ENCODE measurements at places on chromosomes 2 and 18. TPM values are rescaled to one million over a fixed set of nuclear protein-coding genes. Genes with fewer than 3 reads are reported as not detected.
A peak's percentile ranks its signal among the peaks of the same experiment; 100 is the strongest.

Gene KCNS3
- 17.4 TPM for total RNA-seq

- no peaks in the 10 kb centered on the region for H3K27me3 ChIP-seq
- no peak overlapping the region for H3K4me3 ChIP-seq
- no peaks in the 10 kb centered on the region for H3K36me3 ChIP-seq
- no peaks in the 10 kb centered on the region for H3K4me1 ChIP-seq
- DNase-seq = no peak
Observed at GRCh38 chr2:181371195-181371594, 86.0 kb upstream of the ITGA4 start.

DNA sequence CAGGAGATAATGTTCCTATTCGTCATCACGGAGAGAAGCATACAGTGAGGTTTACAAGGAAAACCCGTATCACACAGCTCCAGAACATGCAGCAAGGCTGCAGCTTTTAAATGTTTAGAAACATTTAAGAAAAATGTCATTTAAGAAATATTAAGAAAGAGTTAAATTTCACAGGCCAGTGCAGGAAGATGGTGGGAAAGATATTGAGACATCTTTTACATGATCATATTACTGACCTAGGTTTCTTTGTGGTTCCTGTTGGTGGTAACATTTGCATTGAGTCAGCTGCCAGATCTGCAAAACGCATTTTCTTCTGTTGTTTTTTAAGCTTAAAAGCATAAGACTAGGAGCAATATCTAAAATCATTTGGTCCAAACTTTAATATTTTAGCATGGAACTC, 44.9 kb downstream of the CPO start:
- H3K4me3 ChIP-seq = no peak overlapping the region
- no peaks in the 10 kb centered on the region for H3K27me3 ChIP-seq
- no peaks in the 10 kb centered on the region for H3K4me1 ChIP-seq
- H3K36me3 ChIP-seq = no peaks in the 10 kb centered on the region
- no peak overlapping the region for H3K27ac ChIP-seq

DNA sequence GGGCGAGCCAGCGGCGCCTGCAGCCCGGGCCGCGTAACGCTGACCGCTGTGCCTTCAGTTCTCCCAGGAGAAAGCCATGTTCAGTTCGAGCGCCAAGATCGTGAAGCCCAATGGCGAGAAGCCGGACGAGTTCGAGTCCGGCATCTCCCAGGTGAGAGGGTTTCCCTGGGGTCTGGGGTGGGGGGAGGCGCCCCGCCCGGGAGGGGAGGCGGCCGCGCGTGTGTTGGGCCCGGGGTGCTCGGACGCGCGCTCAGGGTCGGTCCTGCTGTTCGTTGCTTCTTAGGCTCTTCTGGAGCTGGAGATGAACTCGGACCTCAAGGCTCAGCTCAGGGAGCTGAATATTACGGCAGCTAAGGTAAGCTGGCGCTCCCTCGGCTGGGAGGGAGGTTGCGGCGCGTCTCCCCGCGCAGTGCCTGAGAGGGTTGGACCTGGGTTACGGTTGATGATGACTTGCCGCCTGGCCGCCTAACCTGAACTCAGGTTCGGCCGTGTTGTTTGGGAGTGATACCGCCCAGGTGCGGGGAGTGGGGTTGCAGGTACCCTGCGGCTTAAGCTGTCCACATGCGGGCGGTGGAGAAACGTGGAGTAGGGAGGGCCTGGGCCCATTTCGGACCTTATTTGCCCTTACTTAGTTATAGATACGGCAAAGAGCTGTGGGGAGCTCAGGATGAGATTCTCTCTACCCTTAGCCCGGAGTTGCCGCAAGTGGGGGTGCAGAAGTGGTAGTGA, 638 bp downstream of the RPS7 start:
- peak; percentile 11 for DNase-seq
- no peaks in the 10 kb centered on the region for H3K27me3 ChIP-seq
- peaks cover 3% of the 10 kb centered on the region for H3K4me1 ChIP-seq
- peak overlapping the region; percentile 66 for H3K4me3 ChIP-seq
- peak overlapping the region; percentile 82 for H3K27ac ChIP-seq

- no peak overlapping the region for H3K4me3 ChIP-seq
- no peak overlapping the region for H3K27ac ChIP-seq
- no peaks in the 10 kb centered on the region for H3K4me1 ChIP-seq
- H3K36me3 ChIP-seq = no peaks in the 10 kb centered on the region
- no peak for DNase-seq
- H3K27me3 ChIP-seq = no peaks in the 10 kb centered on the region
Observed at GRCh38 chr2:186561467-186562208, 28.2 kb upstream of the ITGAV start.

GRCh38 chr2:231910771-231911170, 15.4 kb downstream of the NPPC start:
- no peak overlapping the region for H3K27ac ChIP-seq
- H3K36me3 ChIP-seq = no peaks in the 10 kb centered on the region
- H3K27me3 ChIP-seq = no peaks in the 10 kb centered on the region

DNA sequence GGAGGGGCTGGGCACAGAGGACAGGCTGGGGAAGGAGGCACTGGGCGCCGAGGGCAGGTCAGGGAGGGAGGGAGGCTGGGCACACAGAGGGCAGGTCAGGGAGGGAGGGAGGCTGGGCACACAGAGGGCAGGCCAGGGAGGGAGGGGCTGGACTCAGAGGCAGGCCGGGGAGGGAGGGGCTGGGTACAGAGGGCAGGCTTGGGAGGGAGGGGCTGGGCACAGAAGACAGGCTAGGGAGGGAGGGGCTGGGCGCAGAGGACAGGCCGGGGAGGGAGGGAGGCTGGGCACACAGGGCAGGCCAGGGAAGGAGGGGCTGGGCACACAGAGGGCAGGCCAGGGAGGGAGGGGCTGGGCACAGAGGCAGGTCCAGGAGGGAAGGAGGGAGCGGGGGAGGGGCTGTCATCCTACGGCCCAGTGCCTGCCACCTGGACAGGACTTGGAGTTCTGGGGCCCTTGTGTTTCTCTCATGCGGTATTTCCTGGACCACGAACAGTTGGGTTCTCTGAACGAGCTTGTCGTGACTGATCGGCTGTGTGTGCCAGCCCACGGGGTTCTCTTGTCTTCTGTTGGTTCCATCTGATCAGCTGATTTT, 46.7 kb upstream of the KCNG2 start:
- no peaks in the 10 kb centered on the region for H3K4me1 ChIP-seq
- no peak overlapping the region for H3K27ac ChIP-seq
- DNase-seq = peak; percentile 59

- no peak overlapping the region for H3K4me3 ChIP-seq
- no peaks in the 10 kb centered on the region for H3K36me3 ChIP-seq
- no peak overlapping the region for H3K27ac ChIP-seq
Observed at GRCh38 chr2:59779571-59779970, 773.9 kb downstream of the BCL11A start.

DNA sequence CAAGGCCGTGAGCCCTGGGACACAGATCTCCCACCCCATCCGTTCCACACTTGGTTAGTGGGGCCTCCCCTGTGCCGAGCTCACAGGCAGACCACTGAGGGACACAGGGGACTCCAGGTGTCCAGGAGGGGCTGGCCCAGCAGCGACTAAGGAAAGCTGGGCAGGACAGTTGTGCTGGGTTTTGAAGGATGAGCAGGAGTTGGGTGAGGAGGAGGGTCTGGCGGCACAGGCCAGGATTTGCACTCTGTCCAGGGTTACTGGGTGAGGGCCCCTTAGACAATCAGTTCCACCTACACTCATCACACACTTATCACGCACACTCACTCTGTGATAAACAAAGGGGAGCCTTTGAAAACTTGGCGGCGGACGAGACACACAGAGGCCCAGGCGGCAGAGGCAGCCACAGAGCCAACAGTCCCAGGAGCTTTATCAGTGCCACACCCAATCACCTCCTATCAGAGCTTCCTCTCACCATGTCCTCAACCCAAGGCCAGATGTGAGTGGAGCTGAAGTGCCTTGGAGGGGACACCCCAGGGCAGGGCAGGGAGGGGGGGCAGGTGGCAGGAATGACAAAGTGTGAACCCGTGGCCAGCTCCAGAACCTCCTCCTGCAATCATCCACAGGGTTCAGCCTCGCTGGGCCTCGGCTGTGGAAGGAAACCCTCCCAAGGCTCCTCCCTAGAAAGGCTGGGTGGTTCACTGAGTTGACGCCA, 26.6 kb downstream of the BIN1 start:
- no peaks in the 10 kb centered on the region for H3K27me3 ChIP-seq
- DNase-seq = no peak
- H3K4me3 ChIP-seq = no peak overlapping the region
- H3K4me1 ChIP-seq = peaks cover 26% of the 10 kb centered on the region
- peak overlapping the region; percentile 70 for H3K27ac ChIP-seq

Gene SERPINB11
- 10.3 TPM for total RNA-seq

- no peaks in the 10 kb centered on the region for H3K36me3 ChIP-seq
- H3K4me1 ChIP-seq = no peaks in the 10 kb centered on the region
- no peak overlapping the region for H3K27ac ChIP-seq
- no peak for DNase-seq
- H3K4me3 ChIP-seq = no peak overlapping the region
- H3K27me3 ChIP-seq = no peaks in the 10 kb centered on the region
Observed at GRCh38 chr2:227870710-227871374, 589 bp upstream of the DAW1 start.

- H3K27me3 ChIP-seq = no peaks in the 10 kb centered on the region
- no peaks in the 10 kb centered on the region for H3K4me1 ChIP-seq
- DNase-seq = no peak
- H3K4me3 ChIP-seq = no peak overlapping the region
Observed at GRCh38 chr2:42741140-42741539, 22.8 kb downstream of the OXER1 start.

Gene FRZB
- 7.6 TPM for total RNA-seq

Gene TUBA4A
- 51.2 TPM for total RNA-seq

Gene GALR1
- total RNA-seq = 0.14 TPM

- H3K4me3 ChIP-seq = no peak overlapping the region
- H3K27ac ChIP-seq = no peak overlapping the region
- H3K27me3 ChIP-seq = no peaks in the 10 kb centered on the region
- DNase-seq = no peak
Observed at GRCh38 chr18:59001166-59001565, 136.5 kb downstream of the ZNF532 start.

Gene GREB1L
- total RNA-seq = 21.6 TPM

GRCh38 chr2:86442642-86443005, 1.5 kb downstream of the KDM3A start:
- no peaks in the 10 kb centered on the region for H3K27me3 ChIP-seq
- peaks cover 7% of the 10 kb centered on the region for H3K4me1 ChIP-seq
- H3K36me3 ChIP-seq = no peaks in the 10 kb centered on the region
- H3K27ac ChIP-seq = peak overlapping the region; percentile 96
- peak overlapping the region; percentile 88 for H3K4me3 ChIP-seq

Gene VIT
- 2.0 TPM for total RNA-seq

Data from prostate gland (tissue), 2 donors.